ENCODE measurements at places on chromosomes 2 and 18.

DNA sequence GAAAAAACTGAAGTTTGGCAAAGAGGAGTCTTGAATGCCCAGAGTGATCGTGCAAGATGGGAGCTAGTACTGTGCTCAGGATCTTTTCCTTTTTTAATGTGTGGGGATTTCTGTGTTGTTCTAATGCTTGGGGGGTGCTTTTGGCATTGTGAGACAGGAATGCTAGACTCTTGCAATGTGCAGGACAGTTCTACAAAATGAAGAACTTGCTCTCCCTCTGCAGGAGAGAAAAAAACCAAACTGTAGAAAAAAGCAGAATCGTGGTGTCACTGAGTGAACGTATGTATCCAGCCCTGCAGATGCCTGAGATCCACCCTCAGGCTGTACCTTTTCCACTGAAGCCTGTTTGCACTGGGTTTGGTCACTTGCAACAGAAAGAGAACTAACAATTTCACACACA lies 12.1 kb upstream of the TTC39C start:
- DNase-seq = no peak

GRCh38 chr2:158692372-158693103 lies 102.6 kb upstream of the DAPL1 start:
- DNase-seq = no peak

DNA sequence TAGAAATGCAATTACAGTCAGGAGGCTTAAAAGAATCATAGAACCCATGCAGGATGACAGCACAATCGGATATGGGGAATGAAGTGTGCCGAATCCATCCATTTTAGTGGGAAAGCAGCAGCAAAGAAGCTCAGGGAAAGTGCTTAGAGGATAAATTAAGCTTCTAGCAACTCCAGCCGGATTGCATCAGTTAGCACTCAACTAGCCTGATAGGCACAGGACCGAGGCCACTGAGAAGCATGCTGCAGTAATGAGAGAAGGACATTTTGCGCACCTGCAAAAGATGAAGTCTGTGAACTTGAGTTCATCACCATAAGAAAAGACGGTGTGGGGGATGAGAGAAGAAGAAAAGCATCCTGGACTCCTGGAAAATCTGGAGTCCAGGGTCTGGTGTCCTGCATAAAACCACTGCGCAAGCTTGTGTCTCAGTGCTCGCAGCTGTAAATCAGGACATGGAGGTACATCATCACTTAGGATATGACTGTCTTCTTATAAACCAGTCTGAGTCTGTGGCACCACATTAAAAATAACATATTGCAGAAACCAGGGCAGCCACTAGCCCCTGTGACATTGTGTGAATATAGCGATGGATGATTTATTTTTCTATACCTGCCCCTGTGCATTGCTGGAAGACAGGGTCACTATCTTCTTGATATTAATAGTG lies 665.5 kb upstream of the SOX11 start:
- DNase-seq = no peak

- DNase-seq = no peak
Measured at GRCh38 chr18:58272779-58273435, 228.9 kb downstream of the NEDD4L start.

DNA sequence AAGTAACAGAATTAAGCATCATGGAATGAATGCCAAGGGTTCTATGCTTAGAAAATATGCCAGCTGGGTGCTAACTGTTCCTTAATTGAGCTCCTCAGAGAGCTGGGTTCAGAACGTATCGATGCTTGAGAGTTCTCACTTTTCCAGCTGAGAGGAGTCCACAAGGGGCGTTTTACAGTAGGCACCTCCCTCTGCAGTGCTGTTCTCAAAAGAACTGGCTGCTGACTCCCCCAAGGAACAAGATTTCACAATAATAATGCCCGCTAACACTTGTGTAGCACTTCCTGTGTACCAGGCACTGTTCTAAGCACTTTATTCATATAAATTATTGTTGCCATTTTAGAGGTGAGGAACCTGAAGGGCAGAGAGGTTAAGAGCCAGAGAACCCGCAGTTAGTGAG lies 18.1 kb upstream of the TMEM237 start:
- DNase-seq = no peak

GRCh38 chr2:99691926-99692325 lies 202.1 kb upstream of the REV1 start:
- DNase-seq = no peak

- DNase-seq = no peak
Measured at GRCh38 chr2:184780944-184781343, 182.6 kb downstream of the ZNF804A start.

- DNase-seq = no peak
Measured at GRCh38 chr18:48806551-48807261, 144.1 kb downstream of the SMAD7 start.

DNA sequence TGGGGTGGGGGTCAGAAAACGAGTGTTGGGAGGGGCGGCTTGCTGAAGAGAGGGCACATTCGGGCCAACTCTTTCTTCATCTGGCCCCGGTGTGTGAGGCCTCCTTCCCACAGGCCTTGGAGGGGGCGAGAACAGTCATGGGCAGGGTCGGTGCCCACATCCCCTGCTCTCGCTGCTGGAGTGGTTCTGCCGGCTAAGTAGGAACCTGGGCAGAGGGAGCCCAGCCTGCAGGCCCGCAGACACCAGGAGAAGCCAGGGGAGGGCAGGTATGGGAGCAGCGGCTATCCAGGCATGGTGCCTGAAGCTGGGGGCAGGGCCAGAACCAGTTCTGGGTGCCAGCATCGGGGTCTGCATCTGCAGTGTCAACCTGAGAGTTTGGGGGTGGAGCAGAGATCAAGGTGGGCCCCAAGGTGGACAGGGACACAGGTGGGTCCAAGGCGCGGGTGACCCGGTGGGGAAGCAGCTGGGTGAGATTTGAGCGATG lies 46.6 kb upstream of the HPCAL1 start:
- no peak for DNase-seq

DNA sequence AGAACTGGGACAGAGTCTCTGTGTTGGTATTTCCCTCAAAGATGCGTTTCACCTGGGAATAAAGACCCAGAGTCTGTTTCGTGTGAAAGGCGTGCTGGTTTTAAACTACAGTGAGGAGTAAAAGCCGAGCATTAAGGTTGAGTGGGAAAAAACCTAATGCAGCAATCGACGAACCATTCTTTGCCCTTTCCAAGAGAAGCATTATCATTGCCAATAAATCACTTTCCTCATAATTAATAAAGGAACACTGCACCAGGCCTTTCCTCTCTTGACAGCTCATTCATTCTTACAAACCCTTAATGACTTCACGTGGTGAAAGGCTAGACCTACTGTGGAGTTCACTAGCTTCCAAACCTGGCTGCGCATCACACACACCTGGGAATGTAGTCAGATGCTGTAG lies 896 bp upstream of the SLC8A1 start:
- no peak for DNase-seq

GRCh38 chr18:54675076-54675475 lies 84.0 kb downstream of the DYNAP start:
- no peak for DNase-seq

- no peak for DNase-seq
Measured at GRCh38 chr2:64327510-64328414, 126.2 kb upstream of the LGALSL start.

DNA sequence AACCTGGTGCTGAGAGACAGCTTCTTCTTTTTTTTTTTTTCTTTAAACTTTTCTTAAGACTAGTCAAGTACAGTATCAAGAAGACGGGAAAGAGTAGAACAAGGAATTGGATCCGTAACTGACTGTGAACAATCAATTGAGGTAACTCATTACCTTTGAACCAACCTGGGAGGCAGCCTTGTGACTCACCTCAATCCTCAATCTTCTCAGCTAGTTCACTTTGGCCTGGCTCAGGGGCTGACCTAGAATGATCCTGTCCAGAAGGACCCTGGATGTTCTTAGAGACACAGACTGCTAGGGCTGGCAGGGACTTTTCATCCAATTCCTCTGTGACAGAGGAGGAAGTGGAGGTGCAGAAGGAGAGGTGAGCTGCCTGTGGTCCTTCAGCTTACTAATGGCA lies 1.5 kb upstream of the LTBP1 start:
- no peak for DNase-seq

GRCh38 chr2:54444503-54444902 lies 11.6 kb upstream of the SPTBN1 start:
- no peak for DNase-seq

DNA sequence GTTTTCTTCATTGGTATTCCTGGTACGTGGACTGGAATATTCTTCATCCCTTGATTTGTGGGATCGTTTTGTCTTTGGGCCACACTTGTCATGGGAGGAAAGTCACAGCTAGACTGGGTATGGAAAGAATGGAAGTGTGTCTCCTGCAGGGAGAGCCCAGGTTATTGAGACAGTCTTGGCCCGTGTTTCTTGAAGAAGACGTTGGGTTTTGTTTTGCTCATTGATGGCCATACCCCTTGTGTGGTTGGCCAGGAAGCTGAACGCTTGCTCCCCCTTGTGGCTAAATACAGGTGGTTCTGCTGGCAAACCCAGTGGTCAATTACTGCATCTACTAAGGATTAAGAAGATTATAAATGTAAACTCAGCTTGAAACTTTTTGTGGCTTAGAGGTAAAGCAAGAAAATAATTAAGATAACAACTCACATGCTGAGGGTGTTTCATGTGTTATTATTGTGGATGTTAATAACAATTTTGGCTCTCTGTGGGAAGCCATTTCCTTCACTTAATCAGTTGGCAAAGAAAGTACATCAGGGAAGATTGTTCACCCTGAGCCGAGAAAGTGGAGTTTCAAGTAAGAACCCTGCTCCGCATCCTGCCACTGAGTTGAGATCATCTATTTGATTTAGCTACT lies 91.8 kb downstream of the NEDD4L start:
- DNase-seq = peak; percentile 85

DNA sequence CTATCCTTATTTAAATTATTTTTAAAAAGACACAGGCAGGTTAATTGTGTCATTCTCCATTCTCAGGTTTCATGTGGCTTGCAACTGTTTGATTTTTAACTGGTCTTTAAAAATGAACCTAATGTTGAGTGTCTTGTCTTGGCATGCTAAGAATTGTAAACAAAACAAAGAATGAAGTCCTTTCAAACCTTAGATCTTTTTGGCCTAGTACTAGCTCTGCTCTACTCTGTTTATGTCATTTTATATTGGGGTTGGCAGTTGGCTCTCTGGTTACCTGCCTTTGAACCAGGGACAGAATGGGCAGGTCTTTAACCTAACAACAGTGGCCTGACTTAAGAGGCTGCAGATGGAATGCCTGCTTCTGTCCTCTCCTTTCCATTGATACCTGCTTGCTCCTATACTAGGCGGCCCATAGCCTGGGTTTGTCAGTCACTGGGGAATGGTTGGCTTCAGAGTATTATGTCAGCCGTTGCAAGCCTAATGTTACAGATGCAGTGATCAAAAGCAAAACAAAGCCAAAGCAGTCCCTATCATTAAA lies 85.5 kb downstream of the MTA3 start:
- no peak for DNase-seq

DNA sequence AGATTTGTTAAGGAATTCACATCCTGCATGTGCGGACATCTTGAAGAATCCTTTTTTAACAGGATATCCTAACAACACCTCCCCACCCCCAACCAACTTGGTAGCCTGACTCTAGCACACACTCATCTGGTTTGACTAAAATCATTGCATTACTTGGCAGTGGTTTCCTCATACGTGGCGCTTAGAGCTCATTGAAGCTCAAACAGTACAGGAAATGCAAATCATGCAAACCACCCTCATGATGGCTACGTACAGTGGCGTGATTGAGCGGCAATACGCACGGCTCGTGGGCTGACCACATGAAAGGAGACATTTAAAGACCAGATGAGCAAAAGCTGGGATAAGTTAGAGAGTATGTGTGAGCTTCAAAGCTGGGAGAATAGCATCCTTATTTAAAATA lies 336.2 kb downstream of the ZEB2 start:
- no peak for DNase-seq

GRCh38 chr2:134148843-134149472 lies 104.9 kb upstream of the MGAT5 start:
- peak; percentile 65 for DNase-seq
